ENCODE measurements at places on chromosomes 2 and 18.
A peak's percentile ranks its signal among the peaks of the same experiment; 100 is the strongest.

- no peak for ATAC-seq
These were observed 46.2 kb downstream of the ARHGAP15 start for GRCh38 chr2:143175438-143175837.

DNA sequence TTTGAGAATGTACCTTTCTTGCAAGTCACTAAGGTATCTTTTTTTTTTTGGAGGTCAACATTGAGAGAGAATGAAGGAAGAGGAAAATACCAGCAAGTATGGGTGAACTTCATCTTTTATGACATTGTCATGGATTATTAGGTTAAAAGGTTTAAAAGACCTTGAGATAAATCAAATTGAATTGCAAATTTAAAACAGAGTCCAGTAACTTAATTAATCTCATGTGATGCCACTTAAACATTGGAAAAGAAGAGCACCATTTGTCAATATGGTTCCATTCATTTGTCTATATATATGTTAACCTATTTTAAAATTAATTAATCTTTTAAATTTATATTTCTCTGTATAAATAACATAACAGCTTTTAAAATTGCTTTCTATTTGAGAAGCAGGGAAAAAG, 83.8 kb downstream of the PPP1R1C start:
- ATAC-seq = no peak

GRCh38 chr2:28958689-28959088, 22.4 kb upstream of the TOGARAM2 start:
- peak; percentile 87 for ATAC-seq

GRCh38 chr18:64009305-64009704, 39.4 kb downstream of the SERPINB8 start:
- no peak for ATAC-seq

GRCh38 chr2:238771218-238771617, 76.7 kb upstream of the TWIST2 start:
- ATAC-seq = peak; percentile 47

- no peak for ATAC-seq
These were observed 15.6 kb downstream of the LAMA3 start for GRCh38 chr18:23704806-23705205.

DNA sequence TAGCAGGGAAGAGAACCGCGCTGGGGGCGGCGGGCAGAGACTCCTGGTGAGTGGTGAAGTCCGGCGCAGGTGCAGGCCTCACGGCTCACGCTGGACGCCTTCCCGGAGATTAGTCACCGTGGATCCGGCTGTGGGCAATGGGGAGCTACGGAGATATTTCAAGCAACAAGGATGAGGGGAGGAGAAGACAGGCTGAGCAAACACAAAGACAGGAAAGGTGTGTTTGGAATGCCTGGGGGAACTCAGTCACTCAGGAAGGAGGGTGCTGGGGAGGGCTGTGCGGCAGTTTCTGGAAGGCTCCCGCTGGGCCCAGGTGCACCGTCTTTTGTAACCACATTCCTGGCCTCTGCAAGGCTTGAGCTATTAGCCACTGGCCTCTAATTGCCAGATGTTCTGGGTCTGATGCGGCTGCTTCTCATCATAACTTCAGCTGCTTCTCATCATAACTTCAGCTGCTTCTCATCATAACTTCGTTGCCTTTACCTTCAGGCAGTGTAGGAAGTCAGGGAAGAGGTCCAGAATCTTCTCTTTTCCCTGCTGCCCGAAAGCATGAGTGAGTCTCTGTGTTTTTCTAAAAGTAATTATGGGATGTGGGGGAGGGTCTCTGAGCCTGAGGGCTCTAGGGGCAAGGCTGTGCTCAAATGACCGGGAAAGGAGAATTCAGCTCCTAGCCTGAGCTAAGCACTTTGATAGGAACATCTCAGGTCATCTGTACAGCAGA, 118.9 kb downstream of the PXDN start:
- ATAC-seq = peak; percentile 34

DNA sequence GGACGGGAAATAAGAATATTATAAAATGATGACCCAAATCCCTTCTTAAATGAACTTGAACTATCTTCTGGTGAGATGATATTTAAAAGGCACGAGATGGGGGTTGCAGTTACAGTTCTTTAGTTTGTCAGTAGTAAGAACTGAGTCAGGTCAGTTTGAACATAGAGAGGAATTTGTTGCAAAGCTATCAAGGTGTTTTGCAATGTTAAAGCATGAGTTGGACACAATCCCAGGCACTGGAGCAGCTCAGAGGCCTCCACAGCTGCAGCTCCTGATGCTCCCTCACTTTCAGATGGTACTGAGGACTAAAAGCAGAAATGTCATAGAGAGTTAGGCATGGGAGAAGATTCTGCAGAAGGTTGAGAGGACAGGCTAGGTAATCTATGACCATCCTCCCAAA, 236.0 kb downstream of the BCL2 start:
- no peak for ATAC-seq

DNA sequence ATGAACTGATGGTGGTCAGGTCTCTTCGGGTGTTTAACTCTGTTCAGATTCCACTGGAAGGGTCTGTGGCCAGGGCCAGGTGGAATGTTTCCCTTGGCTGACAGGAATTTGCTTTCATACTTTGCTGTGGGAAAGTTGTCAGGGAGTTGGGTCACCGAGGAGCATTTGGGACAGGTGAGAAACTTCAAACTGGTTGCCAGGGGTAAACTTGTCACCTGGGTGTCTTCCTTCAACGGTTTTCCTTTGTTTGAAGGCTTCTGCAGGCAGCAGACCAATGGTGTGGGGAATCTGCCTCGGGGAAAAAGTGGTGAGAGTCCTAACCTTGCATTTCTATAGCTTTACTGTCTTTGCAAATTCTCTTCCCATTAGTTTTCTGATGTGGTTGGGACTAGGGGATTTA, 92.2 kb downstream of the TGFA start:
- no peak for ATAC-seq

GRCh38 chr2:134206573-134206972, 47.3 kb upstream of the MGAT5 start:
- ATAC-seq = peak; percentile 31

DNA sequence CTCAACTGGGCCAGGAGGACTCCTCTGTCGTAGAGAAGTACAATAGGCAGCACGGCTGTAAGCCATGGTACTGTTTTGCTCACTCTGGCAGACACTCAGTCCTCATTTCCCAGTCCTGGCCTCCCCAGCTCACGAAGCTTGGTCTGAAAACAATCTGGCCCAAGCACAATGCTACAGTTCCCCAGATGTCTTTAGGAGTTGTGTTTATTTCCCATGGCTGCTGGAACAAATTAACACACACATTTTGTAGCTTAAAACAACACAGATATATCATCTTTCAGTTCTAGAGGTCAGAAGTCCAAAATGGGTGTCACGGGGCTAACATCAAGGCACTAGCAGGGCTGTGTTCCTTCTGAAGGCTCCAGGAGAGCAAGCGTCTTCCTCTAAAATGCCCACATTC, 13.0 kb downstream of the FABP1 start:
- no peak for ATAC-seq

GRCh38 chr2:234339011-234339410, 157.9 kb downstream of the ARL4C start:
- no peak for ATAC-seq

GRCh38 chr18:55320424-55321264, 267.3 kb downstream of the TCF4 start:
- no peak for ATAC-seq

- peak; percentile 62 for ATAC-seq
These were observed 110.2 kb upstream of the PIEZO2 start for GRCh38 chr18:11259469-11260150.

- no peak for ATAC-seq
These were observed 35.2 kb downstream of the SETBP1 start for GRCh38 chr18:44715842-44716241.

DNA sequence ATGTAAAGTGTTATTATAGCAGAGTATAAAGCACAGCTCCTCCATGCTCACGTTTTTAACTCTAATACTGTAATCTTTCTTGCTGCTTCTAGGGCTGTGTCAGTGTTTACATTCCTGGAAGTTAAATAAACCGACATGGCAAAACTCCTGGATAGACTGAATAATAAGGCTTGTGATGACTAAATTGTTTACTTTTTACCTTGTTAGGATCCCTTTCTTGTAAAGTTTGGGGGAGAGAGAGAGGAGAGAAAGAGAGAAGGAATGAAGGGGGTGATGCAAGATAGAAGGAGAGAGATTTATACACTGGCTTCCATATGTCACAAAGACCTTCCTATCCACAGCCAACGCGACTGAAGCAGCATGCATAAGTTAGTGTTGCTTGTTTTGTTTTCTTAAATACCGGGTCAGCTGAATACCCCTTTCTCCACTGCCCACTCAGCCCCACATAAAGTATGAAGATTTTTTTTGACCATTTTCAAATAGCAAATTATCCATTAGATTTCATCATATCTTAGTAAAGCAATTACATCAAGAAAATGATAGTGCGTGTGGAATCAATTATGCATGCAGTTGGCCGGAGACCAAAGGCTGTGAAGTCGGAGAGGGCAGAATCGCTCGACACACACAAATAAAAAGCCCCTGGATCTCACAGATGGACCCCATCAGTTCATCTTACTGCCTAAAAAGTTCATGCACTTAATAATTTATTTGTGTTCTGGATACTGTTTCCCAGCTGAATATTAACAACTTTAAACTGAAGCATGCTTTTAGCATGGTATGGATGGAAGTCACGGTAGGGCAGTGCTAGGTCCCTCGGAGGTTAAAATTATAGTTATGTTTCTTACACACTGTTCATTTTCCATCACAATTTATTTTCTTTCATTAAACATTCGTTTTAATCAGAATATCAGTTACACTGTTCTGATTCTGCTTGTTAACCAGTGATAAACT, 20.1 kb downstream of the BCL11A start:
- no peak for ATAC-seq

GRCh38 chr18:228586-228985, 39.3 kb downstream of the THOC1 start:
- no peak for ATAC-seq

GRCh38 chr18:42882122-42882521, 233.4 kb downstream of the RIT2 start:
- ATAC-seq = no peak

DNA sequence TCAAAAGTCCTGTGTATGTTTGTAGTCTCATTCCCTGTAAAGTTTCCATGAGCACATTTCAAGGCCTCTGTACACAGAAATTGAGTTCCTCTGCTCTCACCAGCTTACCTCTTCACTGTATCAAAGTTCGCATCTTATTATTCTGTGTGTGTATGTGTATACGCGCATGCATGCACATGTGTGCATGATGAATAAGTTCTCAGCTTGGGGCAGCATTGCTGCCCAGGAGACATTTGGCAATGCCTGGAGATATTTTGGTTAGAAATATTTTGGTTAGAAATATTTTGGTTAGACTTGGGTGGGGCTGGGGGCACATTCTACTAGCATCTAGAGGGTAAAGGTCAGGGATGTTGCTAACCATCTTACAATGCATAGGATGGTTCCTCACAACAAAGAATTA, 23.4 kb downstream of the TCF7L1 start:
- ATAC-seq = no peak

- ATAC-seq = no peak
These were observed 78.9 kb downstream of the ZBTB7C start for GRCh38 chr18:48330016-48330991.

GRCh38 chr2:75570948-75571729, 10.4 kb upstream of the EVA1A start:
- no peak for ATAC-seq

GRCh38 chr2:238287737-238288649, at the start of gene PER2:
Gene PER2 (minus strand): TSS chr2:238288610. CDS start chr2:238277936, 10,674 bp downstream.
- peak; percentile 49 for ATAC-seq

DNA sequence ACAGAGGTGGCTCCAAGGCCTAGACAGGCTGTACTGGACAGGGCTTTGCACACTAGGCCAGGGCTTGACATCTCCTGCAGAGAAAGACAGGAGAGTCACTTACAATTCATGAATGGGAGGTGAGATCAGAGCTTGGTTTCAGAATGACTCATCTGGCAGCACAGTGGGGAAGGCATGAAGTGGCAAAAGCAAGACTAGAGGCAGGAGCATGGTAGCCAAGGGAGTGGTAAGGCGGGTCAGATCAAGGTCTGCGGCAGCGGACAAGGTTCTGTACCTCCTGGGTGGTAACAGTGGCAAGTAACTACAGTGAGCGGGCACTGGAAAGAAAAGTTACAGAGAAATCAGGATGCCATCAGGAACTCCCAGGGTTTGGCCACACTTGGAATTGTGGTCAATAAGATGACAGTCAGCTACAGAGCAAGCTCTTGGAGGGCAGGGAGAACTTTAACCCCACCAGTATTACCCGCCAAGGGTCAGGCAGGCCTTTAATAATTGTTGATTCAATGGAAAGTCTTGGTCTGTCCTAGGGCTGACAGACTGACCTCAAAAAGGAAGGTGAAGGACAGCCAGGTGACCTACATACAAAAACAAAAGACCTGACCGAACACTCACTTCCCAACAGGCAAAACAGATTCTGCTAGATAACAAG, 5.7 kb downstream of the MCFD2 start:
- no peak for ATAC-seq

GRCh38 chr2:235492850-235493344, 946 bp upstream of the AGAP1 start:
- no peak for ATAC-seq

DNA sequence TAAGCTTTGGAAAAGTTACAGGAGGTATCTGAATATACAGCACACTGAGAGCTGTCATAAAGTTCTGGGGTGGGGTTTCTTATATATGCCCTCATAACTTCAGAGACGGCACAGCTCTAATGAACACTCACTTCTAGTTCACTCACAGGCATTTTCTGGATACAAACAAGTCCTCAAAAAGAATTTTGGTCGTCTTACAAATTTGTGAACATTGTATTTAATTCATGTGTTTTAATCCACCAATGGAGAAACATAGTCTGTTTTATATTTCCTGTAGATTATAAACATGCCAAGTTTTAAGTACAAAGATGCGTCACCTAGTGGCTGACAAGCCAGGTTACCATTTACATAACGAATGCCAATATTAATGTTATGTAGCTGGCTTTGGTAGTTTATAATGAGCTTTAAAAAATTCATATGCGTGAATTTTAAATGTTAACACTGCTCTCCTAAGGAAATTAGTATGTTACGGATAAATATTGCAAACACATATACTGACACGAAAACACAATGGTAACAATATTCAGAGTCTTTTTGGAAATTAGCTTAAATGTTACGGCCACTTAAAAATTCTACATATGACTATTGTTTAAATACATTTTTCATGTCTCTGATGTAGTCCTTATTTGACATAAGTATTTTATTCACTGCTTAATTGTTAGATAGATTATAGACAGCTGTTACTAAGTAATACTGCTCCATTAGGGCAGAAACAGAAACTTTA, 2.5 kb downstream of the COL3A1 start:
- ATAC-seq = no peak

DNA sequence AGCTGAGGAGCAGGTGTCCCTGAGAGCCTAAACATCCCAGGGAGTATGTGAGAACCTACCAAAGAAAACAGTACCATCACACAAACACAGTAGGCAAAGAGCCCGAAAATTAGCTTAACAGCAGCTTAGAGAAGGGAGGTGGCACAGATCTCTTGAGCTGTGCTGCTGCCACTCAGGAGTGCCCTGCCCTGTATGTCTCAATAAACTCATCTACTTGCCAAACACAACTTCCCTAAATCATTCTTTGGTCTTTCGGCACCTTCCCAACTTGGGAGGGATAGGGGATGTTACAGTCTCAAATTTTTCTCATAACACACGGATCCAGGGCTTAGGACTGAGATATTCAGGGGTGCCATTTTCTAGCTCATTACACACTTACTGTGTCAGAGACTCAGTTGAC, 45.3 kb upstream of the C1D start:
- no peak for ATAC-seq

Measured in gastroesophageal sphincter (tissue), 4 donors.